ENCODE measurements at places on chromosomes 4 and X.

- DNase-seq: no peak
Observed at GRCh38 chrX:138504273-138504672, 207.2 kb downstream of the FGF13 start.

- no peak for DNase-seq
Observed at GRCh38 chr4:177464026-177464425, 21.8 kb upstream of the AGA start.

- DNase-seq: no peak
Observed at GRCh38 chr4:26491449-26492170, 1.3 kb upstream of the CCKAR start.

GRCh38 chr4:26031704-26032103 is 117.7 kb downstream of the SMIM20 start:
- no peak for DNase-seq

GRCh38 chr4:184097241-184097605 is 120.5 kb downstream of the ENPP6 start:
- peak; percentile 46 for DNase-seq

DNA sequence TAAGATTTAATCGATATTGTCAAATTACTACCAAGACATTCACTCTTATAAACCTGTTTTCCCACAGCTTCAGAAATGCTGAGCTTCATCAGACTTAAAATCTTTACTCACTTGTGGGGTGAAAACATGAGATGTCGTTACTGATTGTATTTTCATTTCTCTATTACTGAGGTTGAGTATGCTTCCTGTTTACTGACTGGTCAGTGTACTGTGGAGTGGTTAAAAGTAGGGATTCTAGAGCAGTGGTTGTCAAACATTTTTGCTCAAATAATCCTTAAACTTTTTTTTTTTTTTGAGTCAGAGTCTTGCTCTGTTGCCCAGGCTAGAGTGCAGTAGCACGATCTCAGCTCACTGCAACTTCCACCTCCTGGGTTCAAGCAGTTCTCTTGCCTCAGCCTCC is 50.3 kb downstream of the NSUN7 start:
- no peak for DNase-seq

- no peak for DNase-seq
Observed at GRCh38 chr4:184680698-184681097, 31.2 kb downstream of the PRIMPOL start.

DNA sequence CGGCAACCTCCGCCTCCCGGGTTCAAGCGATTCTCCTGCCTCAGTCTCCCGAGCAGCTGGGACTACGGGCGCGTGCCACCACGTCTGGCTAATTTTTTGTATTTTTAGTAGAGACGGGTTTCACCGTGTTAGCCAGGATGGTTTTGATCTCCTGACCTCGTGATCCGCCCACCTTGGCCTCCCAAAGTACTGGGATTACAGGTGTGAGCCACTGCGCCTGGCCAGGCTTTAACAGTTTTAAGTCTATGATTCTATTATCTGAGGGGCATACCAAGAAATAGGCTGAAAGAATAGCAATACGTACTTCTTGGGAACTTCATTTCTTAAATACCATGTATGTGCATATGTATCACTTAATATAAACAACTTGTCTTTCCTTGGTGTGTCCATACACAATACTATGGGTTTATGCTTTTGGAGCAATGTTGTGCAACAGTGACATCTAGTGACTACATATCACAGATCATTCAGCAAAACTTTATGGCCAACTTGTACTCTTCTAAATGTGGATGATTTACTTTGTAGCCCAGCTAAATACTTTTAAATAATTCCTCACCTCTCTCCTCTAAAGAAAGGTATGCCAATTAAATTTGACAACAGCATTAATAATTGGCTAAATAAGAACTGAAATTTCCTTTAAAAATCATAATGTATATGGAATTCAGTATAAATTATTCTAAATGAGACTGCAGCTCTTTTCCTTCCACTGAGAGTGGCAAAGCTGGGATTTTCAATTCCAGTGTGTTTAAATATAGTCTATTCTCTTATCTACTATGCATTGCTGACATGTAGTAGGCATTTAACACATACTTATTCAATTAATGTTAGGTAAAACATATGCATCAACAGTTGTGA is 10.4 kb downstream of the SLC9B1 start:
- peak; percentile 37 for DNase-seq

GRCh38 chr4:23373261-23373660 is 516.6 kb downstream of the PPARGC1A start:
- no peak for DNase-seq

- no peak for DNase-seq
Observed at GRCh38 chr4:35695003-35695402, 549.3 kb downstream of the ARAP2 start.

DNA sequence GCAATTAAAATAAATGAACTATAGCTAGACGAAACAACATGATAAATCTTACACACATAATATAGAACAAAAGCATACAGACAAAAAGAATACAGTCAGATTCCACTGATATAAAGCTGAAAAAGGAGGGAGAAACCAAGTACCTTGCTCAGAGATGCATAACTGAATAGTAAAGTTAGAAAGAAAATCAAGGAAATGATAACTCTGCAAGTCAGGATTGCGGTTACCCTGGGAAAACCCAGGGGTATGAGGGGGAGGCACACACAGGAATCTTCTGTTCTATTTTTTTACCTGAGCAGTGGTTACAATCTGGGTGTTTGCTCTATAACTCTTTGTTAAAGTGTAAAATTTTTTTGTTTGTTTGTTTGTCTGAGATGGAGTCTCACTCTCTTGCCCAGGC is 209.1 kb downstream of the CBR4 start:
- DNase-seq: no peak

DNA sequence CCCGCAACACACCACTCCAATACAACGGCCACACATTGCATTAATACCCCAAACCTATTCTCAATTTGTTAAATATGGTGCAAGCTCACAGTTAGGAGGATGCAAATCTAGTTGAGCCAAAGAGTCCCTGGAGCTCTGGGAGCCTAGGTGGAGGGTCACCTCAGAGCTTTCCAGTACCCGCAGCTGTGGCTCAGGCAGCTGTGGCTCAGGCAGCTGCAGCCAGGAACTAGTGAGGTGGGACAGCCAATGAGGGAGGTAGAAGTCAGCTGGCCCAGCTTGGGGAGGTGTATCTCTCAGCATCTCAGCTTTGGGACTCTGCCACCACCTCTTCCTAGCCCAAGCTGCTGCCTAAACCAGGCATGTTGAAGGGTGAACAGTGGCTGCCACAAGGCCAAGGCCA is 36.7 kb upstream of the ARHGAP6 start:
- no peak for DNase-seq

GRCh38 chrX:40207626-40208025 is 109.9 kb upstream of the BCOR start:
- DNase-seq: peak; percentile 48

- DNase-seq: no peak
Observed at GRCh38 chr4:22643952-22644351, 48.8 kb upstream of the GBA3 start.

DNA sequence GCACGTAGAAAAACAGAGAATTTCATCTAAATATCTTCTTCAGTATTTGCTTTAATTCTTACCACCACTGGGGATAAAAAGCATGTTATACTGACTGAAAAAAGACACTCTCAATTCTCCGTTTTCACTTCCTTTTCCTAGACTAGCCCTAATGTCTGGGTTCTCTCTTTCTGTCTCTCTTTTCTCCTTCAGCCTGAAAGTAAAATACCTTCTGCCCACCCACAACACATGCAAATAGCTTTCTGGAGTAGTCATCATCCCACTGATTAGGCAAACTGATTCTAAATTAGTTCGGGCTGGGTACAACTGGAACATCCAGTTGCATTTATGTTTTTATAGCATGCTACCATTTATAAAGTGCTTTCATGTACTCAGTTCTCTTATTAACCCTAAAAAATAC is 142.4 kb upstream of the ANKRD50 start:
- no peak for DNase-seq

GRCh38 chr4:7964459-7964858 is 24.8 kb upstream of the AFAP1 start:
- DNase-seq: peak; percentile 54

- DNase-seq: no peak
Observed at GRCh38 chrX:12958059-12958458, 16.9 kb upstream of the TMSB4X start.

DNA sequence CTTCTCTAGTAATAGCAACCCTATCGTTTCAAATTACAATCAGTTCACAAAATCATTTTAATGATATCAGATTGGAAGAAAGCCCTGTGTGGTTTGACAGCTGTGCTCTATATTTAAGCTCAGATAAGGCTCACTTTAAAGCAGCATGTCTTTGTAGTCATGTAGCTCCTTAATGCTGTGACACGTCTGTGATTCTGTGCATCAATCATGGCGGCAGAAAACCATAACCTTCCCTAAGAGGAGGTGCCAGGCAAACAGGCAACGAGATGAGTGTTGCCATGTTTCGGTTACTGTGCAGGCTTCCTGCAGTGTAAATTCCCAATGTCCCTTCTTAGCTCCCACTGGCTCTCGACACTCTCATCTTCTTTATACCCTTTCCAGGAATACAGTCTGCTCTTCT is 212.7 kb downstream of the GRID2 start:
- no peak for DNase-seq

- no peak for DNase-seq
Observed at GRCh38 chr4:18582841-18583240, 561.3 kb upstream of the LCORL start.

- DNase-seq: no peak
Observed at GRCh38 chrX:130531066-130531465, 129.3 kb downstream of the RBMX2 start.

DNA sequence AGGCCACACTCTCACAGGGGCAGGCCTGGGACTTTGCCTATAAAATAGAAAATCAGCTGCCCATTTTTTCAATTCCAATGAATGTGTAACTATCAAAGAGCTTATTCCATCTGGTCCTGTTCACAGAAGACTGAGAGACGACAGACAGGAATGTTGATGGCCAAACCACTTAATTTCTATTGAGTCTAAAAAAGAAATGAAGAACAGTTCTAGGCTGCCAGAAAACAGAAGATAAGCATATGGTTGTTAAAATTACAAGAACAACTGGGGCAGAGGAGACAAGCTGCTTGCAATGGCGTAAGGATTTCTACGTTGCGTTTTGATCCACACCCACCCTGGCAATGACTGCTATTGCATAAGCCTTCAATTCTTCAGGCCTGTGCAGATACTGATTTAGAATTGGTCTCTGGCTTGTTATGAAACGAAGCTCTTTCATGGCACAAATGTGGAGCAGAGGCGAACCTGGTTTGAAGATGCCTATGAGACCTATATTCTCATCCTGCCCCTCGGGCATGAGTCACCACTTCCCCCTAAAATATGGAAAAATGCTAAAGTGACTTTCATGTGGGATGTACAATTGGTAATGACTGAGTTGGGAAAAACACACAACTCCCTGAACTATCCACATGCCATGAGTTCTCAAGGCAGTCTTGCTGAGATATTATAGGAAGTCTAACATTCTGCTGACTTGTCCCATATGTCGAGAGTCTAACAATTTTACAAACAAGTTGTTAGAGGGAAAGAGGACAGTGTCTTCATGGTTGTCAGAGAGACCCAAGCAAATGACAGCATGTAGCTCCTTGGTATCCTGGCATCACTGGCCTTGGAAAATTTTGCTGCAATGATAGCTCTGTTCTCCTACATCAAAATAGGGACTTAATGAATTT is 37.9 kb upstream of the SORBS2 start:
- no peak for DNase-seq

DNA sequence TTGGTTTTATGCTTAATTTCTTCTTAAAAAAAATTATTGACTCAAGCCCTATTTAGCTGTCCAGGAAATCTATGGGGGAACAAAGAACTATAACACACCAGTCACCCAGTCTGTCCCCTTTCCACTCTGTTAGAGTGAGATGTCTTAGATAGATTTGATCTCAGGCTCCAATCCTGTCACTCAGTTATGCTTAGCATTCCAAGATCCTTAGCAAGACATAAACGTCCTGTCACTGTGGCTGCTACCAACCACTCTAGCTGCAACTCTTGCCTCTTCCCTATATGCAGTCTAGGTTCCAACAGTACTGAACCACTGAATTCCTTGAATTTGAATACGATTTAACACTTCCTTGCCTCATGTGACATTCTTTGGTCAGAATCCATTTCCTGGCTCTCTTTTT is 241.9 kb upstream of the NWD2 start:
- DNase-seq: no peak

GRCh38 chrX:10110316-10110935 is 46.3 kb upstream of the CLCN4 start:
- peak; percentile 27 for DNase-seq
